ENCODE measurements at places on chromosomes 2 and 18. TPM values are rescaled to one million over a fixed set of nuclear protein-coding genes. Genes with fewer than 3 reads are reported as not detected.

STEAP3 gene
- 7.0 TPM for total RNA-seq

GRCh38 chr2:139798391-139798790 lies 1018.2 kb upstream of the NXPH2 start:
- H3K27me3 ChIP-seq = no peaks in the 10 kb centered on the region
- H3K27ac ChIP-seq = no peak overlapping the region

GRCh38 chr18:12394428-12394827 lies 13.3 kb upstream of the PRELID3A start:
- no peak overlapping the region for H3K4me3 ChIP-seq
- DNase-seq = no peak
- H3K27ac ChIP-seq = no peak overlapping the region
- H3K27me3 ChIP-seq = no peaks in the 10 kb centered on the region

GRCh38 chr2:124267794-124268193 lies 242.7 kb downstream of the CNTNAP5 start:
- H3K27me3 ChIP-seq = no peaks in the 10 kb centered on the region
- no peaks in the 10 kb centered on the region for H3K36me3 ChIP-seq
- H3K4me3 ChIP-seq = no peak overlapping the region
- no peak for DNase-seq
- no peak overlapping the region for H3K27ac ChIP-seq

DNA sequence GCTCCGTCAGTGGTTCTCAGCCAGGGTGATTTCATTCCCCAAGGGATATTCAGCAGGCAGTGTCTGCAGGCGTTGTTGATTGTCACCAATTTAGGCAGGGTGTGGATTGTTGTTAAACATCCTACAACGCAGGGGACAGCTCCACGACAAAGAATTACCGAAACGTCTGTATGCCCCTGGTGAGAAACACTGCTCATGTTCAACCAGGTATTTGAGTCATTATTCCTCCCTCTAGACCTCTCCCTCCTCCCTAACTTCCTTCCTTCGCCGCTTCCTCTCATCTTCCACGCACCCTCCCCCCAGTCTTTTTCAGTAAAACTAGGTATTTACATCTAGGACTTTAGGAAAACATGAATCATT lies 50.8 kb downstream of the NCK2 start:
- DNase-seq = no peak
- no peaks in the 10 kb centered on the region for H3K36me3 ChIP-seq
- H3K4me3 ChIP-seq = no peak overlapping the region
- no peaks in the 10 kb centered on the region for H3K27me3 ChIP-seq
- H3K4me1 ChIP-seq = peaks cover 15% of the 10 kb centered on the region
- no peak overlapping the region for H3K27ac ChIP-seq

DNA sequence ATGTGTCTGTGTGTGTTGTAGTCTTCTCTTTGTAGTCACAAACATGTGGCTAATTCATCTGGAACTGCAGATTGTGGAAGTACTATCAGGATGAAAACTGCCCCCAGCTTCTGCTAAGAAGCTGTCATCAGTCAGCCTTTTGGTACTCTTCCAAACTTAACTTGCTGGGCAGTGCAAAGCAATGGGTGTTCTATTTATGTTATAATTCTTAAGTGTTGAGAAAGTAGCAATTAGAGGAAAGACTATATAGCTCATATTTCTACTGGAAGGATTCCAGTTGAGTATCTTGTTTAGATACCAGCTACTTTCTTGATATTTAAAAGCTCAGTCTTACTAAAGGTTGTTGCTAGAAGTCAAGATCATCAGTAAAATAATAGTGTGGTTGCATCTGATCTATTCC lies 52.1 kb downstream of the SLC38A11 start:
- no peak overlapping the region for H3K4me3 ChIP-seq
- H3K27me3 ChIP-seq = no peaks in the 10 kb centered on the region
- H3K36me3 ChIP-seq = no peaks in the 10 kb centered on the region
- no peak for DNase-seq
- no peak overlapping the region for H3K27ac ChIP-seq

- no peaks in the 10 kb centered on the region for H3K27me3 ChIP-seq
- H3K36me3 ChIP-seq = no peaks in the 10 kb centered on the region
Measured at GRCh38 chr2:164073101-164074074, 337.6 kb upstream of the FIGN start.

- no peak overlapping the region for H3K4me3 ChIP-seq
- no peaks in the 10 kb centered on the region for H3K36me3 ChIP-seq
- no peak for DNase-seq
- no peaks in the 10 kb centered on the region for H3K27me3 ChIP-seq
Measured at GRCh38 chr2:58042486-58042970, 4.1 kb upstream of the VRK2 start.

DNA sequence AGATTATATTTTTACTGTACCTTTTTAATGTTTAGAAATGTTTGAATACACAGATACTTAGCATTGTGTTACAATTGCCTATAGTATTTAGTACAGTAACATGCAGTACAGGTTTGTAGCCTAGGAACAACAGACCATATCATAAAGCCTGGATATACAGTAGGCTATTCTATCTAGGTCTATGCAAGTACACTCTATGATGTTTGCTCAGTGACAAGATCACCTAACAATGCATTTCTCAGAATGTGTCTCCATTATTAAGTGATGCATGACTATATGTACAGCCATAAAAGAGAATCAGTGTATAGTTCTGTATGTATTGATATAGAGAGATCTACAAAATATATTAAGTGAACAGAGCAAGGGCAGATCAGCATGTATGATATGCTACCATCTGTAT lies 616.4 kb downstream of the XIRP2 start:
- no peaks in the 10 kb centered on the region for H3K4me1 ChIP-seq
- no peak for DNase-seq
- no peak overlapping the region for H3K4me3 ChIP-seq
- no peak overlapping the region for H3K27ac ChIP-seq
- H3K27me3 ChIP-seq = no peaks in the 10 kb centered on the region
- H3K36me3 ChIP-seq = no peaks in the 10 kb centered on the region

- H3K36me3 ChIP-seq = no peaks in the 10 kb centered on the region
- no peak overlapping the region for H3K4me3 ChIP-seq
- H3K27ac ChIP-seq = no peak overlapping the region
- H3K27me3 ChIP-seq = no peaks in the 10 kb centered on the region
- DNase-seq = no peak
Measured at GRCh38 chr2:42864222-42864621, 71.8 kb upstream of the HAAO start.

DNA sequence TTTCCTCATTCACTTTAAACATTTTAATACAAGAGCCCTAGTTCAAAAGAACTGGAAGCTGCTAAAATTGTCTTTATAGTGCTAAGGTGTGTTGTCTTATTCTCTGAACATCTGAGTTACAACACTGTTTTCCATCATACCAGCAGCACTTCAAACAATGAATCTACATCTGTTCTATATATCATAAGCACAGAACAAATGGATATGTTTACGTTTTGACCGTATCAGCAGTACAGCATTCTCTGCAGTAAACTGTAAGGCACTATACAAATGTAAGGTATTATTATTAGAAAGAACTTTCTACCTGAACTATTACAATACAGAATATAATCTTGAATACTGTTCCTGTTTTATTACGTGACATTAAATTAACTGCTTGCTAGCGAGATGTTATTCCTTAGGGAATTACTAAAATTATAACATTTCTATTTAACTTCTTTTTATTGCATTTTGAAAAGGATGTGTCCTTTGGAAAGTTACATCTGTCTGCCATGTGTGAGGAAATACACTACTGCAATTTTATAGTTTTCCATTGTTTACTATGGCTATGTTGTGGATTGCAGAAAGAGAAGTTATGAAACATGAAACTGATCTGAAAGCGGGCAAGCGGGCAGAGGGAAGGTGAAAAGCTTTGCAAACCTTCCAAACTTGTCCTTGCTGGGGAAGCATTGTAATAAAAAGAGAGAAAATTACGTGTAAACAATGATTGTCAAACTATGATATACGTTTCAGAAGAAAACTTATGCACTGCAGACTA lies 13.7 kb downstream of the NCKAP1 start:
- no peaks in the 10 kb centered on the region for H3K36me3 ChIP-seq
- no peak overlapping the region for H3K27ac ChIP-seq
- peaks cover 3% of the 10 kb centered on the region for H3K4me1 ChIP-seq

DNA sequence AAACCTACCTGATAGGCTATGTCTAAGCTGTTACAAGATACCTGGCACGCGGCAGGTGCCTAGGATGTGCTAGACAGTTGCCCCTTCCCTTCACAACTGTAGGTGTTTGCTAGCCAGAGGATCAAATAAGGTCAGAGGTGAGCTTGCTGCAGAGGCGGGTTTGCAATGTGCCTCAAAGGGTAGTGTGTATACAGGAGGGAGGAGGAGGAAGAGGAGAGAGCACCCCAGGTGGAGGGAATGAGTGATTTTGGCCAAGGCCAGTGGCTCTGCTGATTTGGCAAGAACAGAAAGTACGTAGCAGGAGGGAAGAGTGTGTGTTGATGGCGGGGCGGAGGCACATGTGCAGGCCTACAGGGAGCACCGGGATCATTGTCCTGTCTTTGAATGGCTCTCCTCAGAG lies 236.5 kb downstream of the HAUS1 start:
- no peak overlapping the region for H3K4me3 ChIP-seq
- no peaks in the 10 kb centered on the region for H3K36me3 ChIP-seq
- H3K27me3 ChIP-seq = no peaks in the 10 kb centered on the region
- H3K27ac ChIP-seq = no peak overlapping the region
- no peaks in the 10 kb centered on the region for H3K4me1 ChIP-seq

DNA sequence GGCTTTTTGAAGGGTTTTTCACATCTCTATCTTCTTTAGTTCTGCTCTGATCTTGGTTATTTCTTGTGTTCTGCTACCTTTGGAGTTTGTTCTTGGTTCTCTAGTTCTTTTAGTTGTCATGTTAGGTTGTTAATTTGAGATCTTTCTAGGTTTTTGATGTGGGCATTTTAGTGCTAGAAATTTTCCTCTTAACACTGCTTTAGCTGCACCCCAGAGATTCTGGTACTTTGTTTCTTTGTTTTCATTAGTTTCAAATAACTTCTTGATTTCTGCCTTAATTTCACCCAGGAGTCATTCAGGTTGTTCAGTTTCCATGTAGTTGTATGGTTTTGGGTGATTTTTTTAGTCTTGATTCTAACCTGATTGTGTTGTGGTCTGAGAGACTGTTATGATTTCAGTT lies 34.7 kb downstream of the AGPS start:
- no peak overlapping the region for H3K27ac ChIP-seq
- H3K27me3 ChIP-seq = no peaks in the 10 kb centered on the region
- H3K4me3 ChIP-seq = no peak overlapping the region
- H3K4me1 ChIP-seq = no peaks in the 10 kb centered on the region
- H3K36me3 ChIP-seq = no peaks in the 10 kb centered on the region
- no peak for DNase-seq

- no peaks in the 10 kb centered on the region for H3K36me3 ChIP-seq
- no peaks in the 10 kb centered on the region for H3K27me3 ChIP-seq
- DNase-seq = no peak
- no peak overlapping the region for H3K4me3 ChIP-seq
- no peak overlapping the region for H3K27ac ChIP-seq
Measured at GRCh38 chr2:64678771-64679590, 25.3 kb upstream of the SERTAD2 start.

DNA sequence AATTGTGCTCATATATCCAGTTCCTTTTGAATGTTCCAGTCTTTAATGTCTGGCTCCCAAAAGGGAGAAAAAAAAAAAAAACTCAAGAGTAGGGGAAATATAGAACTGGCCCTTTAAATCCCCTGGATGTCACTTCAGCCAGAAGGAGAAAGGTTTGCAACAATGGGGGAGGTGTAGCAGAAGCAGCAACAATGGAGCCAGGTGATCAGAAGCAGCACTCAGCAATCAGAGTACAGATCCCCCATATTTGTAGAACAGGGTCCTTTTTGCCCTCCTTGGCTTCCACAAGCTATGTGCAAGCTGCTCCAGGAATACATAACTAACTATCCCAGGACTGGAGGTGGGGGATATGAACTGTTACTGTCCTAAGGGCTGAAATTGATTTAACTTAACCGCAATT lies 25.8 kb upstream of the ZNF397 start:
- DNase-seq = no peak
- no peak overlapping the region for H3K27ac ChIP-seq
- H3K27me3 ChIP-seq = no peaks in the 10 kb centered on the region

- H3K27ac ChIP-seq = no peak overlapping the region
- no peak overlapping the region for H3K4me3 ChIP-seq
- DNase-seq = no peak
- H3K4me1 ChIP-seq = peaks cover 5% of the 10 kb centered on the region
- H3K27me3 ChIP-seq = no peaks in the 10 kb centered on the region
- no peaks in the 10 kb centered on the region for H3K36me3 ChIP-seq
Measured at GRCh38 chr2:106189764-106190468, 4.2 kb downstream of the UXS1 start.

UGT1A1 gene
- total RNA-seq = not detected

ACVR1C gene
- 1.5 TPM for total RNA-seq

GRCh38 chr2:6986912-6987361 lies 69.7 kb downstream of the RNF144A start:
- H3K36me3 ChIP-seq = no peaks in the 10 kb centered on the region
- no peak overlapping the region for H3K27ac ChIP-seq
- no peak for DNase-seq
- no peak overlapping the region for H3K4me3 ChIP-seq

GALNT13 gene
- total RNA-seq = not detected

DNA sequence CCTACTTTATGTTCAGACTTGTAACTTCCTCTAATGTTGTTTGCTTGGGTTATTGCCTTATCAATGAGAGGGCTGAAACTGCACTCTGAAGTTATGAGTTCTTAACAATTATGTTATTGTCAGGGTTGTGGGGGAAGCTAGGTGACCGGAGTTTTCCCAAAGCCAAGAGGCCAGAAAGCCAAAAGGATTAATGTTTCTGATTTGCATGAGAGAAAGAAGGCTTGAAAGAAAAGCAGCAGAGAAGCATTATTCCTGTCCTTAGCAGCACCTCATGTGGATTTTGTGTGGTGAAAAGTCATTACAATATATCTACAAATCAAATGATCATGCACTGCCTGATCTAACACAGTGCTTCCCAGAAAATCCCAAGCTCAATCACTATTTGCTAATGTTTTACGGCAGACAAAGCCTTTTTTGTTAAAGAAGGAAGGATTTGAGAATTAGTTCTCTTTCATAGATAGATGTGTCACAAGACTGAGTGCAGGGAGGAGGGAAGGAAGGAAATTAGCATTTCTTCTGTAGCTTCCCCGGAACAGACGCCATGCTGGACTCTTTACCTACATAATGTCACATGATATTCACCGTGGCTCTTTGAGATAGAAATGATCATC lies 203.2 kb downstream of the ALK start:
- H3K27me3 ChIP-seq = no peaks in the 10 kb centered on the region
- no peaks in the 10 kb centered on the region for H3K4me1 ChIP-seq
- DNase-seq = no peak

CD207 gene
- 1.5 TPM for total RNA-seq

LRRTM1 gene
- 0.25 TPM for total RNA-seq

- DNase-seq = peak; percentile 67
- peaks cover 7% of the 10 kb centered on the region for H3K4me1 ChIP-seq
- H3K36me3 ChIP-seq = no peaks in the 10 kb centered on the region
- H3K27me3 ChIP-seq = no peaks in the 10 kb centered on the region
- peak overlapping the region; percentile 27 for H3K4me3 ChIP-seq
Measured at GRCh38 chr2:111116843-111117597, 3.7 kb upstream of the BCL2L11 start.
